ENCODE measurements at places on chromosomes 1 and 21.

DNA sequence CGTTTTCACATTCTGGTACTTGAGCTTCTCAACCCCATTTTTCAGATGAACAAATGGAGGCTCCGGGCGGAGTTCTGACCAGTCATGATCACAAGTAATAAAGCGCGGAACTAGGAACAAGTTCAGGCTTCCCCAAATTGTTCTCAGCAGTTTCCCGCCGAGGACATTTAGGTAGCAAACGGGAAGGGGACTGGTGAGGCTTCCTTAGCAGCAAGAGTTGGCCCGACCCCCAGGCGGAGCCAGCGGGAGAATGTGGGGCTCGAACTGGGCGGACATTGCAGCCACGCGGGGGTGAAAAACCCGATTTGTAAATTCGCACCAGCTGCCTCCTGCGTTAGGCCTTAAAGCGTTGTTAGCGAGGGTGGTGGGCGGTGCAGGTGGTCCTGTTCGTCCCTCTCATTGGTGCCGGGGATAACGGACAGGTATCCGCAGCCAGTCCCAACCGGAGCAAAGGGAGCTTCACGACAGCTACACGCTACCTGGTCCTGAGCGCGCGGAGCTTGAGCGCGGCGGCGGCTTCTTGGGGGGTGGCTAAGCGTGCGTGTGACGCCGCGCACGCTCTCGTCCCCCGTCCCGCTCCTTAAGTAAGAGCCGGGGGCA lies 15.3 kb downstream of the SEMA6C start:
- peak; percentile 88 for DNase-seq

DNA sequence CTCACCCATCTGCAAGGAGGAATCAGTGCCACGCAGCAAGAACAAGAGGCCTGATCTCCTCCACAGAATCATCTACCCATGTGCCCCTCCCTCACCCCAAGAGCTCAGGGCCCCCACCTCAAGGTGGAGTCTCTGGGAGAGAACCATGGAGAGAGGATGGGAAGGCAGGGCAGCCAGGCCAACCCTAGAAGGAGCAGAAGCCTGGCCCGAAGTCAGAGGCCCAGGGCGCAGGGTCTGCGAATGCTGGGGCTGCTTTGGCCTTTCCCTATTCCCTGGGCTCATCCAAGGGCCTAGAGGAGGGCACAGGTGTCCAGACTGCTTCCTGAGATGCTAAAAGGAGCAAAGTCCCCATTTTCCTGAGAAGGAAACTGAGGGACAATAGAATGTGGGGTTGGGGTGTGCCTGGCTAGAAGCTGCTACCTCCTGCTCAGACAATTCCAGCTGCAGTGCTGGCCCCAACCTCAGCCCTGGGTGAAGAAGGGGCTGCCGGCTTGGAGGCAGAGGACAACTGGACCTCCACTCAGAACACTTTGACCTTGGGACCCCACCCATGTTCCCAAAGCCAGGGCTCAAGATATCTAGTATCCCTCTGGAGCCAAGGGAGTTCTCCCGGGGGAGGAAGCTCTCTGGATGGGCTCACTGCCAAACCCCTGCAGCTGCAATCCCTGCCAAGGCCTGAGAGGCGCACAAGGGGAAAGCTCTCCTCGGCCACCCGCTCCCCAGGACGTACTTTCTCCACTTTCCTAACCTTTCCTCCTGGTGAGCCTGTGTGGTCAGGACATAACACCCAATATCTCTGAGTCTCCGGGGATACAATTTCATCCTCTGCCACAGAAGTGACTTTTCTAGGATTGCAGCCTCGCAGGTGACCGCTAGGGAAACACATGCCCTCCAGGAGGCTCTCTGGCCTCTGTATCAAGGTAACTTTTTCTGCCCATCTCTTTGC lies 16.6 kb upstream of the LEMD1 start:
- DNase-seq, result peak; percentile 88

DNA sequence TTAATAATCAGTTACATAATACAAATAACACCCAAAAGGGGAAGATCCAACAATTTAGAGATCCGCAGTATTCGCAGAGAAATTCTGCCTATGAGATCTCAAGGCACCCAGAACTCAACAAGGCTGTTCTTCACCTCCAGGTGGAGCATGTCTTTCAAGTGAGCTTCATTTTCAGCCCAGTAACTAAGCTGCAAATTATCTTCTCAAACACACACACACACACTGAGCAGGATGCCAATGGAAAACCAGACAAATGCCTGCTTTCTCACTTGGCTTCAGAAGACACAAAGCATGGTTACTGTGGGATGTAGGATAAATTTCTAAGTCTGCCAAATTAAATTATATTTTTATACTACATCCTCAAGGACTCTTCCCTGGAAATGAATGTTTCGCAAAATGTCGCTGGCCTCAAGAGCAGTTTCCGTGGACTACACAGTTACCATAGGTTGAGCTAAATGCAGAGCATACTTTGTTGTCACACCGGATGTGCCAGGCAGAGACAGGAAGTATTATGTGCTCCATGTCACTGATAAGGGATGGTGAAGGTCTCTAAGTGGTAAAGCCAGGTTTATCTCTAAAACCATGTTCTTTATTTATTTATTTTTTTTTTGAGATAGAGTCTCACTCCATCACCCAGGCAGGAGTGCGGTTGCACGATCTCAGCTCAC lies 30.3 kb downstream of the UBR4 start:
- DNase-seq, result peak; percentile 47

- DNase-seq, result no peak
These were observed 29.8 kb downstream of the SLC2A1 start for GRCh38 chr1:42928859-42929258.

GRCh38 chr21:35127851-35128250 lies 78.7 kb upstream of the RUNX1 start:
- no peak for DNase-seq

DNA sequence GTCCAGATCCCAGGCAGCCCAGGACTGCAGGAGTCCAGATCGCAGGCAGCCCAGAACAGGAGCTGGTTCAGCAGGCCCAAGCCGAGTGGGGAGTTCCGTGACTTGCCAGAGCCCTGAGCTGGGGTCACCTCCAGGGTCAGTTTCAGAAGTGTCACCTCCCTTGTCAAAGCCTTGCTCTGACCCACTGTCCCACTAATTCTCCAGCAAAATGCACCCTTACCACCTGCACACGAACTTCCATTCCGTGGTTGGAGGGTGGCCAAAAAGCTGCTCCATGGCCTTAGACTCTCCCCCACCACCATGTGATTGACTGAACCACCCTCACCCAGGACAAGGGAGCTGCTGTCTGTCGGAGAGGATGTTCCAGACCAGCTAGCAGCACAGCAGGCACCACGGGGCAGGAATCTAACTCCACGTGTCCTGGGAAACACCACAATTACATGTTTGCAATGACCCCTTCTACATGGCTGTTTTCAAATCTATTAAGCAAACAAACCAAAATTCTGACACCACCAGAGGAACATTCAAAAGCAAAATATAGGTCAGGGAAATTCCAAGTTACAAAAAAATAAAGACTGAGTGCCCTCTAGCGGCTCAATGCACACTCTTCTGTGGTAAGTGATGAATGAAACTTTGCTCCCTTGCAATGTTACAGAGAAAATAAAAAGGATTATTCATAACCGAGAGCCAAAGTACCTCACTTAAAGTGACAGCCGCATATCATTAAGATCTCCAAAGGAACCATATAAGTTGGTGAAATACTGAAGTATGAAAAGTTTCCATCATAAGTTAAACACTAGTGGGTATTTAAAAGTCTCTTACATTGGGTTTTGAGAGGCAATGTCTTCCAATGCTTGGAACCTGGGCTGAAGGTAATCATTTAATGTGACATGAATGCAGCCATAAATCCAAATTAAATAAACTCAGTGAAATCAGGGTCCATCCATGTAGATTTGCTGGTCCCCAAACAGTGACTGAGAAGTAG lies 76.3 kb downstream of the NPHP4 start:
- DNase-seq, result peak; percentile 73

DNA sequence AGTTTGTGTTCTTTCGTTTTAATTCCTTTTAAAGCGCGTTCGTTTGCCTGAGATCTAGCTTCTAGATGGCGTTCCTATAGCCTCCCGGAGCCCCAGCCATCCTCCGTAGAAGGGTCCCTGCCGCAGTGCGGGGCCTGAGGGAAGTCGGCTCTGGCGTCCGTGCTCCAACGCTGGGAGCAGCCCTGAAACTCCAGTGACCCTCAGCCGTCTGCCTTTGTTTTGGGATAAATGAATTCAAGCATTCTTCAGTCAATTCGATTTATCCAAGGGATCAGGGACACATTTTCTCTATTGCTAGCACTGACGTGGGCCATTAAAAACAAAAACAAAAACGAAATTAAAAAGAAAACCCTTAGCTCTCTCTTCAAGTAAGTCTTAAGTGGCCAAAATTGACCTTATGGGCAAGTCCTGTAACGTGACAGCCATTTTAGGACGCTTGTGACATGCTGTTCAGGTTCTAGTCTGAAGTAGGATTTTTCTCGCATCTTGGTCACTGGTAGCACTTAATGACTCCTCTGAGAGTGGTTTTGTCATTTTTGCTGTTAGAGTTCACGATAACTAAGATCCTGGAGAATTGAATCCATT lies 742 bp upstream of the HSPA13 start:
- peak; percentile 61 for DNase-seq

DNA sequence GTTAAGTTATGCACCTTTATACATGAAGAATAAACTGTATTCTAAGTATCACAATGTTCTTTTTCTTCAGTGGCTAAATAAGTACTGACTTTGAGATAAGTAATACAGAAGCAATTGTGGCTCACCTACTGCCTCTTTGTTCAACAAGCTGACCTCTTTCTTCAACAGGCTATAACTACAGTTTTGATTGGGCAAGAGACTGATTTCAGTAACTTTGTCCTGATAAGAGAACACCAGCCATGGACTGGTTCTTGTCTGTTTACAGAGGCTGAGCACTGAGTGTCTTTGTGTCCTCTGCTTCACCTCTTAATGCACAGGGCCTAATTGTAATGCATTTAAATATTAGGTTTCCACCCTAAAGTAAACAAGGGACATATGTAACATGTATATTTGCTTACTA lies 34.6 kb upstream of the PDE4B start:
- no peak for DNase-seq

GRCh38 chr1:2132222-2133038 lies 62.1 kb downstream of the FAAP20 start:
- peak; percentile 70 for DNase-seq

- no peak for DNase-seq
These were observed 2.8 kb upstream of the SLC25A34 start for GRCh38 chr1:15733218-15733725.

DNA sequence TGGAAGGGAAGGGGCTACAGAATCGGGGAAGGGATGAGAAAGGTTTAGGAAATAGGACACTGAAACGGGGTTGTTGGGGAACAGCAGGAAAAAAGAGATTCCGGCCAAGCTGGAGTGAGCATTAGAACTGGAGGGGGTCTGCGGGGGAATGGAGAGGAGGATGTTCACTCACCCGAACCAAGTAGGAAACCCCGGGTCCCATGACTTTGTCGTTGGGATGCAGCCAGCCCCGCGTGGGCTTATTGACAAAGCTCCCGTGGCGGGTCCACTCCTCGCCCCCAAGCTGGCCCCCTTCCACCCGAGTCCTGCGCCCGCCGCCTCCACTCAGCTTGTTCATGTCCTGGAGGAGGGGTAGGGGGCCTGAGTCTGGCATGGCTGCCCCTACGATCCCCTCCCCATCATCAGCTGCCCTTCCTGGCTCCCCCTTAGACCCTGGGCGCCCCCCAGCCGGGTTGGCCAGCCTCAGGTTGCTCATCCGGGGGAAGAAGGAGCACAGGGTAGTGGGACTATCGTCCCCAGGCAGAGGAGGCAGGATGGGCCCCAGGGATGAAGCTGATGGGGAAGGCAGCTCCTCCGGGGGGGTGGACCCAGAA lies 591 bp downstream of the SHC1 start:
- no peak for DNase-seq

DNA sequence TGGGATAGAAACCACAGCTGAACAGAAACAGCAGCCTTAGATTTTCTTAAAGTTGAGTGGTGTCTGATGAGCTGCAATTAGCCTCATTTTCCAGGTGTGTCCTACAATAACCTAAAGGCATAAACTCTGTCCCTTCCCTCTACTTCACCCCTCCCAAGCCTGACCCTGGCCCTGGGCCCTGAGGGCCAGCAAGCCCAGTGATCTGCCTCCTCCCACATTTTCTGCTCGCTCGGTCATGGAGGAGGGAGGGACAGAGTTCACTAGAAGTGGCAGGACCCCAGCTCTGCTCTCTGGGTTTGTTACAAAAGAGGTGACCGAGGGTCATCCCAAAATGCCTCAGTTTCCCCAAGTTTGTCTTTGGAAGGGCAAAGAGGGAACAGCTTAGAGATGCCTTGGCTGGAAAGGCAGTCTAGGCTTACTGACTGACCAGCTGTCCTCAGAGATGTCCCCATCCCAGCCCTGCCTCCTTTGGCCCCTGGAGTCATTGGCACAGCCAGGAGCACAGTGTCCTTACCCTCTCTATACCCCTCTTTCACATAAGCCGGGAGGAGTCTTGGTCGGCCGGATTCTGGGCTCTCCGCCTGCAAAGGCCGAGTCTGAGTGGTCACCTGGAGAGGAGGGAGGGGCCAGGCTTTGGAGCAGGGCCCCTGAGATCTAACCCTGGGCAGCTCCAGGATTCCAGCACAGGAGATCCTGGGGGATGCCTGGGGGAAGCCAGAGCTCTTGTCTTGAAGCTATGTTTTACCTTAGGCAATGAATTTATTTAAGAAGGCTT lies 172.7 kb downstream of the PTPRU start:
- DNase-seq, result no peak

Measured in cardiac fibroblast (primary cell).